Stimulated activated CD4-positive, alpha-beta T cell treated with anti-CD3 and anti-CD28 coated beads, TNF-alpha, amount 100 ng/mL, for 48 hours (primary cell): ENCODE measurements at places on chromosomes 11 and 22.

GRCh38 chr11:9601037-9601875 is 27.8 kb downstream of the WEE1 start:
- DNase-seq: peak; percentile 58

GRCh38 chr11:125941619-125942611 is 3.9 kb upstream of the VSIG10L2 start:
- DNase-seq: peak; percentile 23

DNA sequence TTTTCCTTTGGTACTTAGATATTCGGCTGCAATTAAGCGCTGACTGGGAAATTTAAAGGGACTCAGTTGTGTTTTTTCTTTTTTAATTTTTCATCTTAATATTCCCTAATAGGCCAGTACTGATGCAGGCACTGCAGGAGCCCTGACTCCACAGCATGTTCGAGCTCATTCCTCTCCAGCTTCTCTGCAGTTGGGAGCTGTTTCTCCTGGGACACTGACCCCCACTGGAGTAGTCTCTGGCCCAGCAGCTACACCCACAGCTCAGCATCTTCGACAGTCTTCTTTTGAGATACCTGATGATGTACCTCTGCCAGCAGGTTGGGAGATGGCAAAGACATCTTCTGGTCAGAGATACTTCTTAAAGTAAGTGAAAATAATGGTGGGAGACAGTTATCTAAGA is 3.8 kb downstream of the YAP1 start:
- DNase-seq: no peak

- DNase-seq: no peak
Observed at GRCh38 chr22:37633089-37633624, 6.3 kb upstream of the SH3BP1 start.

DNA sequence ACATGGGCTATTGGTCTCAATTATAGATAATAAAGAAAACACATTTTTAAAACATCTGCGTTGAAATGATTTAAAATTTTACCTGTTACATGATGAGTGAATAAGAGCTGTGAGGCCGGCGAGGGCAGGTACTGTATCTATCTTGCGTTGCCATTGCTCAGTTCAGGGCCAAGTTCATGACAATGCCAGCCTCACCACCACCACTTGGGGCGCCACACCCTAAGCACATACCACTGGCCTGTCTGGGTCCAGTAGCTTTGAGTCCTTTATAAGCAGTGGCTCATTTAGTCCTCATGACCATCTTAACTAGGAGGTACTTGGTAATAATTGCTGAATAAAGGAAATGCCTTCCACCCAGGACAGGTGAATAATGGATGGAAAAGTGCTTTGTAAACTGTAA is 14.5 kb upstream of the MB start:
- no peak for DNase-seq

- DNase-seq: no peak
Observed at GRCh38 chr11:34916843-34917770, 689 bp downstream of the PDHX start.

DNA sequence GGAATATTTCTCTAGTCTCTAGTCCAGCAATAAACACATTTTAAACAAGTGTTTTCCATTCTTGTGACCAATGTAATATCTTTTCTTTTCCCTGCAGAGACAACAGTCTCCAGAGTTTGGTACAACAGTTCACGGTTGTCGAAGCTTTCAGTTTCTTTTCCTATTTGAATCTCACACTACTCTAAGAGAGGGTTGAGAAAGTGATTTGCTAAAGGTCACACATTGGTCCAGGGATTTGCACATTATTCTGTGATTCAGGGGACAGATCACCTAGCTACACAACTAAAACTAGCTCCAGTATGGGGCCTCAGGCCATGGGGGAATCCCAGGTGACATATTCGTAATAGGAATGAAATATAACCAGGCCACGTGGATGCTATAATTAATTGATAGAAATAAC is 132.5 kb downstream of the HIPK3 start:
- no peak for DNase-seq

DNA sequence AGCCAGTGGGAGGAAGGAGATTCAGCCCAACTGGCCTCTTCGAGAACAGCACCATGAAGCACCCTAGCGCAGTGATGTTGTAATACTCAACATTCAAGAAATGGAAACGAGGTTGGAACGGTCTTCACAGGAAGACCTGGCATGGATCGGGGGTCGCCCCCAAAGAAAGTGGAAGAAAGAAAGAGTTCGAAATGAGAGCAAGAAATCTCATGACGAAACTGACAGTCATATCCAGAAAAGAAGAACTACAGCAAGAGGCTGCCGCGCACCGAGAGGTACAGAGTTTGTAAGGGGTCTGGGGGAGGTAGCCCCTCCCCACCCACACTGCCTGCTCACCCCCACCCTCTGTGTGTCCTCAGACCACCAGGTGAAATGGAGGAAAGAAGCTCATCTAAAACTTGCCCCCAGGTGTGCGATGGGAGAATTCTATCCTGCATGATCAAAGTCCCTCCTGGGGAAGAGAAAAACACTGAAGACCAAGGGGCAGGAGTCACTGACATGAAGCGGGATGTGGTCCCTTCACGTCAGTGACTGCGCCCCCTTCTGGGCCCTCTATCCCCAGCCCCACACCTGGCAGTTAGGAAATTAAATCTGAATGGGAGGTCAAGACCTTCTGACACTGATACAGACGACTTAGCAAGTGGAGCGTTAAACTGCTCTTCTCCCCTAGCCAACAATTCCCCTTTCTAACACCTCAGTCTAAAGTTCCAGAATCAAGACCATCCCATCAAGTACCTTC is 52.9 kb upstream of the SPATA19 start:
- no peak for DNase-seq

- no peak for DNase-seq
Observed at GRCh38 chr11:29318134-29318845, 698.5 kb downstream of the KCNA4 start.

GRCh38 chr11:33437529-33437928 is 180.3 kb downstream of the HIPK3 start:
- no peak for DNase-seq

GRCh38 chr11:72228229-72228843 is 3.8 kb downstream of the INPPL1 start:
- no peak for DNase-seq

DNA sequence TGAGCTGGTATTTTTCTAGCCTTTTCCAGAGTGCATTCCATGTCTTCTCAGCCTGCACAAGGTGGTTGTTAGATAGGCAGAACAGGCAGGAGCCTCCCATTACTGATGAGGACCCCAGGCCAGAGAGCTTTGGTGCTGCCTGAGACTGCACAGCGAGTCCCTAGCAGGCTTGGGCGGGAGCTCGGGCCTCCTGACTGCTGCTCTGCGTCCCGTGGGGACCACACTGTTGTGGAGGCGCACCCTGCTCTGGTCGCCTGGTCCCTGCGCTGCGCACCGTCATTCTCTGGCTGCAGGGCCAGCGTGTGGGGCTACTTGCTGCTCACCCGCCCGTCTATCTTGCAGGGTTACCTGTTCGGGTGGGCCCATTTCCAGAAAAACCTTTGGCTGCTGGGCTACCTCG is 8.5 kb downstream of the TPCN2 start:
- no peak for DNase-seq

DNA sequence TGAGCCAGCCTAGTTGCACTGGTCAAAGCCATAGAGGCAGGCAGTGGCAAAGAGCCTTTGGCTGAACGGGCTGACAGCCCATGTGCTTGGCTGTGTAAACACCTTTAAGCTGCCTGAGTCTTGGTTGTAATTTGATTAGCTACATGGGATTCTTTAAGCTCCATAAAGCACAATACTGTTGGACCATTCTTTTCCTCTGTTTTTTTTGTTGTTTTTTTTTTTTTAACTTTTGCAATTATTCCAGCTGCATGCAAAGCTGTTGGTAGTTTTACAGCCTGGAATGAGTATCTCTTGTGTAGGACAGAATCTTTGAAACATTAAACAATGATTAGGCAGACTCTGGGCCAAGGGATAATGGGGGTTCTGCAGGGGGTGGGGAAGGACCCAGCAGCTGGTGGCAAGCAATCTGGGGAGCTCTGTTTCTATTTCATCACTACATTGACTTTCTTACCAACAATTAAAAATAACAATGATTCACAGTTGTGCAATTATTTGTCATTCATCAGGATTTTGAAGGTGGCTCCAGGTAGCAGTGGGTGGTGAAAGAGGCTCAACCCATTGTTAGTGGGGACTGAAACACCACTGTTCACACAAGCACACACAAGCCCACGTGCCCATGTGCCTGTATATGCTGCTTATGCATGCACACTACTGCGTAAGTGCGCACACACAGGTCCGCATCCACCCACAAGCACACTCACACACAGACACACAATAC is 69.5 kb upstream of the CSNK2A3 start:
- DNase-seq: no peak

DNA sequence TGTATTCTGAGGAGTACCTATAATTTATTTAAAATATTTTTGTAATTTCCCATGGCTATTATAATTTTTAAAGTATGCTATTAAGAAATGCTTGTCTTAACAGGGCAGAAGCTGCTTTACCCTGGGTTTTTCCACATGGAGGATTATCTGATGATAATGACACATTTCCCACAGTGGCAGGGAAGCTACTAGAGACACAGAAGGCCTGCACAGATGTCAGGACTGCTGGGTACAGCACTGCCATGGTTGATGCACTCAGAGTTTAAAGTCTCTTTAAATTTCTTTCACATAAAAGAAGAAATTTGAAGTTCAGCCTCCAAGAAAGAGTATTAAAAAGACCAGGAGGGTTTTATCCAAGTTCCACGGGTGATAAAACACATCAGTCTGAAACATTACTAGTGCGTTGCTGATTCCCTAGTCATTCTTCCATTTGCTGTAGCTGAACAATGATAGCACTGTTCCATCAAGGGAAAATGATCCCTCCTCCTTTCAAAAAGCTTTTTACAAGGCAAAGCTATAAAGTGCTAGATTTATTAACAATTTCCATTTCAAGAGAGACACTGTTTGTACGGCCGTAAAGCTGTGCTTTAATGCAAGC is 363.0 kb downstream of the CNTN5 start:
- no peak for DNase-seq

- DNase-seq: no peak
Observed at GRCh38 chr11:433641-434040, 8.2 kb downstream of the ANO9 start.

- no peak for DNase-seq
Observed at GRCh38 chr11:92711926-92712325, 257.5 kb upstream of the MTNR1B start.

GRCh38 chr11:74307434-74307833 is 4.0 kb downstream of the P4HA3 start:
- no peak for DNase-seq

GRCh38 chr11:42841556-42841955 is 470.2 kb upstream of the API5 start:
- DNase-seq: no peak

GRCh38 chr11:16406226-16406625 is 49.9 kb upstream of the SOX6 start:
- DNase-seq: no peak

GRCh38 chr11:72766152-72766902 is 14.1 kb upstream of the ARAP1 start:
- no peak for DNase-seq

GRCh38 chr22:38860283-38861169 is 11.5 kb downstream of the CBX6 start:
- DNase-seq: no peak

DNA sequence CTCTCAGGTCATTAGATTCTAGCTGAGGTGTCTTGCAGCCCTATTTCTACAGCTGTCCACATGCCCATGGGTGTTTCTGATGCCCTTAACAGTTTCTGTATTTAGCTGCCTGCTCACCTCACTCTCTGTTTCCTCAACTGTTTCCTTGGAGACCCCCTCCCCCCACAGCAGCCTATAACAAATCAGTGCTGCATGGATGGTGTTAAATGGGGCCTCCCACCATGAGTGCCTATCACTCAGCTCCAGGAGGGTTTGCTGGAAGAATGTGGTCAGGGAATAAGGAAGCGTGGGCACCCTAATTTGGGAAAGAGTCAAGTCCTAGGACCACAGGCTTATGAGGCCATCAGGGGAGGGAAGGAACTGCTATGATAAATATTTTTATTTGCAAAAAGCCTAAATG is 8.6 kb downstream of the KLHL35 start:
- DNase-seq: no peak

GRCh38 chr22:49608228-49608627 is 219.4 kb downstream of the BRD1 start:
- no peak for DNase-seq

DNA sequence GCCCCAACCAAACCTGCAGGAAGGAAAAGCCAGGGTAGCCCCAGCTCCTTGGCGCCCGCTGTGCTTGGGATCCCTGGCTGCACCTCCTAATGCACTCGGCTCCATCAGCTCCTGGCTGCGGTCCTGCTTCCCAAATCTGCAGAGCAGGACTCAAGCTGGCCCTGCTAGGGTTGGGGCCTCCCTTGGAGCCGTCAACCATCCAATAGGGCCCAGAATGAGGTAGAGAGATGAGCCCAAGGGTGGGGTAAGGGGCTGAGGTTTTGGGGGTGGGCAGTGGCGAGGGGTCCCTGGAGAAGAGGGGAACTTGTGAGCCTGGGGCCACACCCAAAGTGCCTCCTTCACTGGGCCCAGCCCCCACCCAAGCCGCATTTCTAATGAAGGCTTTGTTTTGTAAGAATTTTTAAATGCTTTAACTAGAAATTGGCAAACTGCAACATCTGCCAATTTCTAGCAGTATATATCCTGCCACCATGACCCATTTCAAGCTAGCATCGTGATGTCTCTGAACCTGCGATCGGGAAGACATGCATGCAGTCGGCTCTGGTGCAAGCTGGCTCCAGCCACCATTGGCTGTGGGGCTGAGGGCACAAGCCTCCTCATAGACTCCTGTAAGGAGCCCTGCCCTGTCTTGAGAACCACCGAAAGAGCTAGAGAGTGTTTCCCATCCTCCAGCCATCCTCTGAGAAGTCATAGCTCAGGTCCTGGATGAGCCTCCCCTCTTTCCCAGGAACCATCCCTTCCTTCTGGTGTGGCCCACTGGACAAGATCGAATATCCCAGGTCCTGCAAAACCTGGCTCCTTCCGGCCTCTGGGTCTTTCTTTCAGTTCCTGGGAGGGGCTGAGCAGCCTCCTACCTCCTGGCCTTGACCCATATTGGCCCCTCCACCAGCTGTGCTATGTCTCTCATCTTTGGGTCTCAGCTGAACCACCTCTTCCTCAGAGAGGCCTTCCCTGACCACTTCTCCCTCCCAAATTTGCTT is 15.5 kb downstream of the C1QTNF6 start:
- DNase-seq: no peak

GRCh38 chr11:2886191-2886894 is 768 bp upstream of the CDKN1C start:
- no peak for DNase-seq

DNA sequence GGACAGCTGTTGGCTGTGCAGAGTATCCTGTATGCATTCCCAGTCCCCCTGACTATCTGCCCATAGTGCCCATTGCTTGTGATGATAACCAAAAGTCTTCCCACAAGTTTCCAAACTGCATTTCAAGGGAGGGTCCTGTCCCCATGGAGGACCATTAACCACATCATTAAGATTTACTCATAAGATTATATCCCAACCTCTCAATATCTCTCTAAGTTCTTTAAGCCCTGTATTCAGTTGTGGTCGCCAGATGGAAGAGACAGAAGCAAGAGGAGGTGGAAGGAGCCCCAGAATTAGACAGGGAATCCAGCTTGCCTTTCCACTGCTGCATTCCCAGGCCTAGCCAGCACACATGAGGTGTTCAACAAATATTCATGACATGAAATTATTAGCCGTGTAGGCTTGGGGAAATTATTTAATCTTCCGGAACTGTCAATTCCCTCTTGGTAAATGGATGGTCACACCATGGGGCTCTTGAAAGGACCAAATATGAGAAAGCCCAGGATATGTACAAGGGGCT is 42.6 kb upstream of the TIMP3 start:
- no peak for DNase-seq

GRCh38 chr11:102306817-102307726 is 10.2 kb upstream of the BIRC3 start:
- DNase-seq: no peak

GRCh38 chr22:37237371-37238268 is 6.4 kb downstream of the RAC2 start:
- no peak for DNase-seq
